ENCODE measurements at places on chromosomes 7 and 10. TPM values are rescaled to one million over a fixed set of nuclear protein-coding genes. Genes with fewer than 3 reads are reported as not detected.

DNA sequence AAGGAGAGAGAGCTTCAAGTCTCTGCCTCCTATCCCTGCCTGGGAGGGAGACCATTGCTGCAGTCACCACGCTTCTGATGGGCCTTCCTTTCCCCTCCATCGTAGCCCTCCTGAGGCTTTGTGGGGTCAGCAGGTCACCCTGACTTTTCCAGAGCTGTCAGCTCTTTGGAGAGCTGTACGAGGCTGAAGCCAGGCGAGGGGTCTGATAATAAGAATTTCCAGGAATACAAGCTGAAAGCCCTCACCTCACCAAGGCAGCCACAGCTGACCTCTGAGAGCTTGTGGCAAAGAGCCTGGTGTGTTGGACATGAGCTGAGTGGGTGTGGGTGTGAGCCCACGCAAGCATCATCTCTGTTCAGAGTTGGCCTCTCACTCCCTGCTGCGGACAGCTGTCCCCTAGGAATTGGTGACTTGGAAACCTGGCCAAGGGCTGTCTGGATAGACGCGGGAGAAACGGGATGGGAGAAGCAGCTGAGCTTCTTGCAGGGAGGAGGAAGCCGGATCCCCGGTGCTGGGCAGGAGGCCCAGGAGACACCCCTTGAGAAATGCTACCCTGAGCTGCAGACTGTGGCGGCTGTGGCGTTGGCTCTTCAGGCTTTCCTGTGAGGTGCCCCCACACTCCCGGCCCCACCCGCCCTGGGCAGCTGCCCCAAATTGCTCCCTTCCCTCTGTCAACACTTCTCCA, 122.1 kb upstream of the BTBD16 start:
- no peak for DNase-seq

DNA sequence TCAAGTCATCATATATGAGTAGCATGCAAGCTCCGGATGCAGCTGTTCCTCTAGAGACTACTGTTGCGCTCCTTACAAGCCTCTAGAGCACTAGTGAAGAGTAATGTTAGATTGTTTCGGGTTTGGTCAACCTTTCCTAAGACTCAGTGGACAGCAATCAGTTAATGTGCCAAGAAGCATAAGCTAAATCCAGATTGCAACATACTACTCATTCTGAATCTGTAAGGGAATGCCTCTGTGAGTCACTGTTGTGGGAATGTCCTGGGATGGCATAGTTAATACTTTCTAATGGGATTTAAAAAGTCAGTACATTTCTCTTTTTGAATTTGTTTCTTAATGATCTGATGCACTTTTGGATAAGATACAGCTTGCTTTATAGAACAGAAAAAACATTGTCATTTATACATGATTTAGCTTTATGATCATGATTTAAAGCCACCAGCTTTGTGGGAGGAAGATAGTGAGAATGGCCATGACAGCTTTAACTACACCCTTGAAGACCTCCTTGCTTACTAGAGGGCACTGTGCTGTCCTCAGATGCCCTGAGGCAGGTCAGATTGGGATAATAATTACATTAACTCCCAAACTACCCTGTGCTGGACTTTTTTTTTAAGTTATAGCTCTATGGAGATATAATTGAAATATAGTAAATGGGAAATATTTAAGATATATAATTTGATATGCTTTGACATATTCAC, 138.4 kb downstream of the SDK1 start:
- DNase-seq: no peak

GRCh38 chr7:23121165-23121564, 15.6 kb downstream of the KLHL7 start:
- DNase-seq: no peak

DNA sequence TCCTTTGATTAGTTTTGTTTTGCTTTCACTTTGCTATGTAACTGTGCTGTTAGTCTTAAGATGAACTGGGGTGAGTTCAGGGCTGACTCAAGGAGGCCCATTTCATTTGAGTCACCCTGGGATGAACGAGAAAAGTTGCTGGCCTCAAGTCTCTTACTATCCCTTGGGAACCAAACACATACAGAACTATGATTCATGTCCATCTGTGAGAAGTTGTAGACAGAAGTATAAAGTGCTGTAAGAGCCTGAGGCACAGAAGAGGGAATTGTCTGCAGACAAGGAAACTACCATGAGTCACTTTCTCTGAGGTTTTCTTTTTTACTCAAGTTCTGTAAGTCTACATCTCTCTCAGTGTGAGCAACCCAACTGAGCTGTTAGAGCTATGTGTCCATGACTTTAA, 179.8 kb upstream of the CSTF2T start:
- no peak for DNase-seq

DNA sequence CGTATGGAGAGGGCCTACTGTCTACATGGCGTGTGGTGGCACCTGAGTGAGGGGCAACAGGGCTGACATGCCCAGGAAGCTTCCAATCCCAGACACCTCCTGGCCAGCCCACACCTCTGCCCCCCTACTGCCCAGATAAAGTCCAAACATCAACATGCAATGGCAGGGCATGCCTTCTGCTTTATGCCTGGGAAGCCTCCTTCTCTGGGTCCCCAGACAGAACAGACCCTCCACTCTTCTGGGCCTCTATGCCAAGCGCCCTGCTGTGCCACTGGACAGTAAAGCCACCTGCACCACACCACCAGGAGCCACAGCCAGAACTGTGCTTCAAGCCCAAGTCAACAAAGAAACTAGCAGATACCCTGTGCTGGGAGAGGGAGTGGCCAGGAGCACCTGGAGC, 12.5 kb downstream of the TMEM72 start:
- no peak for DNase-seq

- DNase-seq: no peak
Observed at GRCh38 chr10:73655257-73655989, 406 bp downstream of the SYNPO2L start.

ZEB1 gene
- 41.9 TPM for total RNA-seq

GPR15LG gene
- total RNA-seq: not detected

GRCh38 chr7:158259671-158260418, 327.8 kb downstream of the PTPRN2 start:
- DNase-seq: no peak

GRCh38 chr10:54441275-54441674, 359.8 kb downstream of the PCDH15 start:
- no peak for DNase-seq

GPR146 gene
- total RNA-seq: 0.77 TPM

DNA sequence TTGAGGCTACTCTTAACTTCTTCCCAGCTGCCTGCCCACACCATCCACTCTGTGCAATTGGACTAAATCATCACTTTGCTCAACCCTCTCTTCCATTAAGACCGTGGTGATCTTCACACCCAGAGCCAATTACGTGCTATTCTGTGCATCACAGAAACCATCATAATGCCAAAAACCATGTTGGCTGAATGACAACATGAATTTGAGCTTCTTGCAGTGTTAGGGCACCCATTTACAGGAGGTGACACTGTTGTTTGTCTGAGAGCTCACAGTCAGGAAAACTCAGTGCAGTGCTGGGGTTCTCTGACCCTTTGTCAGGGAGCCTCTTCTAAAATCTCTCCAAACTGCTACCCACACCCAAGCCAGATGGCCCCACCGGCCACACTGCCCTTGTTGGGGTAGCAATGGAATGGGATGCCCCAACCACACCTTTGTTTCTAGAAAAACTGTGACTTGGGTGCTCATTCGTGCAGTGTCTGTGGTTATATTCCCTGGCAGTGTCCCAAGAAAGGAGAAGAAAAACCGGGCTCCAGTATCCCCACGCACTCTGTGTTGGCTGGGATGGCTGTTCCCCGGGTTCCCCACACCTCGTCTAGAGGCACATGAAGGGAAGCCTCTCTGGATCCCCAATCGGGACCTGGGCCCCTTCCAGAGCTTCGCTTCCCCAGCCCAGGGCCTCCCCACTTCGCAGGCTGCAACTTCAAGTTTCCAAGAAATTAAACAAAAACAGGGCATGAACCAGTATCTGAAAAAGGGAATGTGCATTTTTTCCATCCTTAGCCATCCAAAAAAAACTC, 2.0 kb upstream of the TNS3 start:
- no peak for DNase-seq

SLC16A12 gene
- not detected for total RNA-seq

PLPP4 gene
- not detected for total RNA-seq

Measured in OCI-LY7 (cell line).